HCT116 (cell line): ENCODE measurements at places on chromosomes 5 and 9. TPM values are rescaled to one million over a fixed set of nuclear protein-coding genes. Genes with fewer than 3 reads are reported as not detected.

DNA sequence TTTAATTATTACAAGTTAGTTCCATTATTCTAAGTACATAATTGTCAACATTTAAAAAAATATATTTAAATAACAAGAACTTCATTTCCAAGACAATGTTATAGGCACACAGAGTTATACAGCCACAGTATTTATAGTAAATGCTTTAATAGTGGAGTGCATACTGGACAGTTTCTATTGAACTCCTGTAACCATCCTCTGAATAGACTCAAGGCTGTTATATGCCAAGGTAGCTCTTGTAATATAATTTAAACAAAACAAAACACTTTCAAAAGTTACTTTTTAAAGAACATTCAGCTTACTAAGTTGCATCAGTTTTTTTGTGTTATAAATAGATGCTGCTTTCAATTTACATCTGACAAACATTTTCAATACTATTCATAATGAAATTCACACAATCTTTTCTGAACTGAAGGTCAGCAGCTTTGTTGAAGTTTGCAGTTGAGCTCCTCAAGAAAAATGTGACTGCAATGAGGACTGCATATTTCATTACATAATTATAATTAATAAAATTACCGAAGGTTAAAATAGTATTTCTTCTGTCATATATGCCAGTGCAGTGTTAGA is 549.9 kb upstream of the CYLC2 start:
- no peak for DNase-seq

GRCh38 chr9:111874500-111874899 is 22.1 kb upstream of the UGCG start:
- no peak for DNase-seq

ZNF366 gene
- not detected for total RNA-seq

- DNase-seq, result no peak
Measured at GRCh38 chr5:158054223-158055110, 195.5 kb upstream of the CLINT1 start.

GRCh38 chr5:122262103-122262502 is 49.9 kb upstream of the SNCAIP start:
- DNase-seq, result no peak

GRCh38 chr9:87880683-87881082 is 2.0 kb upstream of the SPATA31E1 start:
- no peak for DNase-seq

DNA sequence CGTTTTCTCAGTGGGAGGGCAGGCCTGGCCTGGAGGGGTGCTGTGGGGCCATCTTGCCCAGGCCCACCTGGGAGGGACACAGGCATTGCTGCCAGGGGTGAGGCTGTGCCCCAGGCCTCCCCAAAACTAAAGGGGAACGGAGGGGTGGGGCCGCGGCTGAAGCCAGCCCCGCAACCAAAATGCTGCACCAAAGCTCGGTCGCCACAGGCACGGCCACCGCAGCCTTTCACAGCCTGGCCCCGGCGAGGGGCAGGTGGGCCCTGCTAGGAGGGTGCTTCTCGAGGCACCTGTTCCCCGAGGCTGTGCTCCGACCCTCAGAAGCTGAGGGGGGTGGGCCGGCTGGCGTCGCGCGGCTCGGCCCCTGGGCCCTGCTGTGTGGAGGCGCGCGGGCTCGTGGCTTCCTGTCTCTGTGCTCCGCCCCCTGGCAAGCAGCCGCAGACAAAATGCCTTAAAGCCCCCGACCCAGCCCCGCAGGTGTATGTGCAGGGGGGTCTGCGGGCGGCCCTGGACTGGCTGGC is 57.6 kb downstream of the JAK2 start:
- DNase-seq, result no peak

- no peak for DNase-seq
Measured at GRCh38 chr5:124330595-124331220, 415.7 kb downstream of the ZNF608 start.

HAUS6 gene
- total RNA-seq, result 28.8 TPM

DNA sequence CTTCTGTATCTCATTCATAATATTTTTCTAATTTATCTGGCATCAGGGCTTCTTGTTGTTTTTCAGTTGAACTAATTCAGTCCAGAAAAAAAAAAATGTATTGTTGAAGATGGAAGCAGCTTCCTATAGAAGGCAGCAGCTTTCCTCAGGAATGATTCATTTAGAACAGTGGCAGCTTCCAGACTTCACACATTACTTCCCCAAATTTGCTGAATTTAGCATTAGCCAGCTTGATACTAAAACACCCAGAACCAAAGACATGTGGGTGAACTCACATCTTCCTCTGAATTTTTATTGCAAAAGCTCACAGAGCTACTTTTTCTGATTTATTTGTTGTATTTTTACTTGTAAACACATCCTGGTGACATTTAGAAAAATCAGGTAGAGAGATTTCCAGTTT is 53.8 kb downstream of the HCN1 start:
- DNase-seq, result no peak

- no peak for DNase-seq
Measured at GRCh38 chr9:106970219-106970975, 107.4 kb downstream of the ZNF462 start.

DNA sequence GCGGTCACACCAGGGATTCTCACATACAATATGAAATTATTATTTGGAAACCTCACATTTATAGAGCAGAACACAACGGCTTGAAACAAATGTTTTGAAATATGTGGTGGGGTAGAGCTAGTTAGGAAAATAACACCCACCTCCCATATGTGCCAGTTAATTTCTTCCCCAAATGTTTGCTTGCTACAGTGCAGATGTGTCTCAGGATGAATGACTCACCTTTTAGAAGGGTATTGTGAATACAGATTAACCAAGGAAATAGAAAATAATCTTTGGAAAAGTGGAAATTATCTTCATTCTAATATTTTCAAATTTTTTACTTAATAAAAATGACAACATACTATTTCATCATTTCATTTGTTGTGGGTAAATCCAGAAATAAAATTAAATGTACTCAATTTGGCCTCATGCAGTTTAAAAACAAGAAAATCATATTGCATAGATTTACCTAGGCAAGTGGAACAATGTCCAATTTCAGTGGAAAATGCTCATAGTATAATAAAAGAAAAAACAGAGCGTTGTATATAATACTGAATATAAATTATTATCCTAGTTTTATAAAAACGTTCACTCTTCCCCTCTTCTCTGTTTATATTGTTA is 39.3 kb upstream of the RICTOR start:
- DNase-seq, result no peak

- DNase-seq, result no peak
Measured at GRCh38 chr5:90055831-90056328, 353.7 kb downstream of the CETN3 start.

GRCh38 chr5:100423330-100423729 is 111.8 kb upstream of the FAM174A start:
- DNase-seq, result no peak

GRCh38 chr9:137009938-137010732 is 13.8 kb upstream of the CLIC3 start:
- no peak for DNase-seq

HAVCR1 gene
- total RNA-seq, result not detected
